ENCODE measurements at places on chromosomes 2 and 18.

DNA sequence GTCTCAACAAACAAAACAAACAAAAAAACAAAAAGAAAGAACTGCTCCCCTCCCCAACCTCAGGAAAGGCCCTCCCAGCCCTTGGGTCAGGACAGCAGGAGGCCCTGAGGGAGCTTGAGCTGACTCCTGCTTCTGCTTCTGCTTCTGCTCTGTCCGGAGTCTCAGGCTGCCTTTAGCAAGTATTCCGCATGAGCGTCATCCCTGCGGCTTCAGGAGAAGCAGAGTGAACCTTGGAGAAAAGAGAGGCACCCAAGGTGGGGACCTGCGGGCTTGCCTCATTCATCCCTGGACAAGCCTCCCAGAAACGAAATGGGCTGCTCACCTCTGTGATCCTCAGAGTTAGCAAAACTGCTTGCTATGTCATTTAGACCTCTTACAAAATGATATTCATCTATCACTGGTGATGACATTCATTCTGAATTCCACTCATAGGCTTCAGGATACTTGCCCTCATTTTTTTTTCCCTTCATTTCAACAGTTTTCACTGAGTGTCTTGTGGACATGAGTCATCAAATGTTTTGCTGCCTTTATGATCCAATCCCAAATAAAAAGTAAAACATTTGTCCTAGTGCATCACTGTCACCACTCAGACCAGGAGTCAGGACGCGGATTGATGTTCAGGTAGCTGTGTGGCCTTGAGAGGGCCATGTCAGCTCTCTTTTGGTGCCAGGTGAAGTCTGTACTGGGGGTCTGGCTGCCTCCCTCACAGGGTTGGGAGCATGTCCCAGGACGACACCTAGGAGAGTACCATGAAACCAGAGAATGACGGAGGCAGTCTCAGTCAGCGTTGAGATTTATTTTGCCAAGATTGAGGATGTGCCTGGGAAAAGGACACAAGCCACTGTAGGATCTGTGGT is 51.7 kb downstream of the IMPA2 start:
- no peak for DNase-seq

DNA sequence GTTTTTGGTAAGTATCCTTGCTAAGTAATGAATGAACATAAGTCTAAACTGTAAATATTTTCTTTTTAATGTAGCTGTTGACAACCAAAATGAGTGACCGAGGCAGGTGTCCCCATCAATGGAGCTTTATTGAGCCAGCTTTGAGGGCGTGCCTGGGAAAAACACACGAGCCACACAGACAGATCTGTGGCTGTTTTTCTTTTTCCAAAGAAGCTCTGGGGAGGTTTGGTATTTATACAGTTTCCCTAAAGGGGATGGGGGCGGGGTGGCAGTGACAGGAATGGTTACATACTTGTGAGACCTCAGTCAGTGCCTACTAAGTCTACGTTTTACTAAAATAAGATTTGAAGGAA is 11.2 kb downstream of the DBI start:
- DNase-seq = no peak

DNA sequence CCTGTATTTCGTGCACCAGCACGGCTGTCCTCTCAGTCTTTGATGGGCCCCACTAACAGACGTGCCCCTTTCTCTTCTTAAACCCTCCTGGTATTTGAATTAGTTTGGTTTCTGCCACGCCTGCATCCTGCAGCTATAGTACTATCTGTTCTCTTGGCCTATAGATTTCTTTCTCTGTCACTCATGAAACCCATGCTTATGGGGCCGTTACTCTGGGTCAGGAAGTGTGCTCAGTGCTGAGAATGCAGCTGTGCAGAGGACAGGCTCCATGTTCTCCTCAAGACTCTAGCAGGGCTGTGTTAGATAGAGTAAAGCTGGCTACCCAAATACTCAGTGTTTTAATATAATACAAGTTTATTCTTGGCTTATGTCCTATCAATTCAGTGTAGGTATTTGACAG is 180.0 kb downstream of the INSIG2 start:
- DNase-seq = no peak

DNA sequence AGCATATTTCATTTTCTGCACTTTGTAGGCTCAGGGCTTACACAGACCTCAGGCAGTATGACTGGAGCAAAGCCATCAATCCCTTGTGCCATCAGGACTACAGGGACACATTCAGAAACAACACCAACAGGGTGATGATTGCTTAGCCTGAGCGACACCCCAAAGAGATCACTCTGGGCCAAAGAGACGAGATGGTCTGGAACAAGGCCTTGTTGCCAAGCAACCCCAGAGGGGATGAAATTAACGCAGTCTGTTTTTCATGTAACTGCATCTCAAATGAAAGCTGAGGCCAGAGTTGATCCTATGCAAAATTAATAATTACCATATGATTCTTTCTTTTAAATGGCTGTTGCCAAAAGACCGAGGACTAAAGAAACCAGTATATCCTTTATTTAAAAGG is 20.2 kb upstream of the B3GNT2 start:
- DNase-seq = no peak

DNA sequence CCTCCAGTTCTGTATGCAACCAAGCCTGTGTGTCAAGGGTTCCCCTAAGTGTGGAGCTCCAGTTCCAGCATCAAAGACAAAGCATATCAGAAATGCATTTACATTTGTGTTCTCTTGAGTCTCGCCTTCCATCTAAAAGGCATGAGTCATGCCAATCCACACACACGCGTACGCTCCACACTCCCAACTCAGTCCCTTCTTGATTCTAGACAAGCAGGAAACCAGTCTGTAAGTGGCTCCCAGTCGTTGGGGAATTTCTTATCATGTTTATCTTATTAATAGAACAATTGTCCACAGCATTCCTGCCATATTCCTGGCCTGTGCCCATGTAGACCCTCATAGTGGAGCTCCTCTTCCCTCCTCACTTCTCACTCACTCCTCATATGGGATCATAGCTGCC is 86.4 kb upstream of the SLC35G4 start:
- DNase-seq = no peak

Data from LNCaP clone FGC (cell line).